ENCODE measurements at places on chromosomes 2 and 18.

GRCh38 chr2:113183703-113184102 is 9.9 kb downstream of the PSD4 start:
- DNase-seq: no peak

- DNase-seq: no peak
Observed at GRCh38 chr18:45849529-45849928, 24.1 kb downstream of the SIGLEC15 start.

GRCh38 chr2:60460577-60461420 is 92.7 kb downstream of the BCL11A start:
- no peak for DNase-seq

DNA sequence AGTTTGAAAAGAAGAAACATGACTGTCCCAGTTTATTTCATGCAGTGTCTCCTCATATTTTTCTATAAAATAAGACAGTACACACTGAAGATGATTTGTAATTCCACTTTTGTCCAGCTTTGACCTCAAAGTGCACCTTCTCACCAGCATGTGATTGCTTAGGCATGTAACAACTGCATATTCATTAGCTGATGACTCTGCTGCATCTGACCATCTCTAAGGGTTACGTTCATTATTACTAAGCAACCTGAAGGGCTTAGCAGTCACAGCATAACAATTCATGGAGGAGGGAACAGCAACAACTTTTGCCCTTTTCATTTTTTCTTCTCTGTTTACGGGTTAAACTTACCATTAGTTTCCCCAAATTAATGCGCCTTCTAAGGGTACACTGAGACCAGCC is 330.6 kb upstream of the PIK3C3 start:
- no peak for DNase-seq

GRCh38 chr2:173909846-173910245 is 55.3 kb downstream of the SP3 start:
- no peak for DNase-seq
